ENCODE measurements at places on chromosomes 7 and 10.

GRCh38 chr10:43739161-43739560 lies 90.5 kb upstream of the ZNF32 start:
- no peak for DNase-seq

DNA sequence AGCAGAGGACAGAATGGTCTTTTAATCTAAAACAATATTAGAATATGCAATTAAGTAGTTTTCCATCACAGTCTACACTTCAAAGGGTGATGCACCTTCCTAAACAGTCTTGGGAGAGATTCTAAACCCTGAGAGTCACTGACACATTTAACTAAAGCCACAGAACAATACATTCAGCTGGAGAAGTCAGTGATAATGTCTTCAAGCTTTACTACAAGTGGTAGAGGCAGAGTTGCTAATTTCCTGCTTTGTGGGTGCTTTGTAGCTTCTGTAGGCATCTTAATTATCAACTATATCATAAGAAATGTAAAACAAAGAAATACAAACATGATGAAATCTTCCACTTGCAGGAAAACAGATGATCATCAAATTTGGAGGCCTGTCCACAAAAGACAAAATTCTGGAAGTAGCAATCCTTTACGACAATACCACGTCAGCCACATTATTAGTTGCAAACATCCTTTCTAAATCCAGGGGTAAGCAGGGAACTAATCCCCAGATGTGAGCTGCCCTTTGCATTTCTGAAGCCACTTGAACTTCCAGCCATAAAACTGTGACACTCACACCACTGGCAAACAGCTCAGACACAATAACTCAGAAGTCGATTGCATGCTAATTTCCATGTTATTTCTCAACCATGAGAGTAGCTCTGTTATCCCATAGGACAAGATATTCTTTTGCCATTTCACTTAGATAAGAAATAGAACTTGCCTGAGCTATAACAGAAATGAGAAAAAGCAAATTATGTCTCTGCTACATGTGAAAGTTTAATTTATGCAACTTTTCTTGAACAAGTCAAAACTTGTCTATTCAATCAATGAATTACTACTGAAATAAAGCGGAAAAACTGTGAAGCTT lies 212.2 kb downstream of the FAM107B start:
- no peak for DNase-seq

DNA sequence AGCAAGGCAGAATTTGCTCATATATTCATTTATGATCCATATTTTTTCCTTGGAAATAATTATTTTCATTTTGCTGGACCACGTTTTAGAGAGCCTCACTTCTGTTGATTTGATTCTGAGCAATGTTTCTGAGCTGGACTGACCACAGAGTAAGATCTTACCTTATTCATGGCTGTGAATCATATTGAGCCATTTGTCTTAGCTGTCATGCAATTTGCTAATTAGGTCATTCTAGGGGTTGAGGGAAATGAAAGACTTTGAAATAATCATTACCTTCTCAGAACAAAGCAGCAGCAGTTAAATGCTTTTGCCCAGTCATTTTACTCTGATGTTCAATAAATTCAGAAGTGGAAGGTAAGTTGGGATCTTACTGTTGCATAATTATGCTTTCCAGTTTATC lies 251.4 kb downstream of the SDK1 start:
- no peak for DNase-seq

DNA sequence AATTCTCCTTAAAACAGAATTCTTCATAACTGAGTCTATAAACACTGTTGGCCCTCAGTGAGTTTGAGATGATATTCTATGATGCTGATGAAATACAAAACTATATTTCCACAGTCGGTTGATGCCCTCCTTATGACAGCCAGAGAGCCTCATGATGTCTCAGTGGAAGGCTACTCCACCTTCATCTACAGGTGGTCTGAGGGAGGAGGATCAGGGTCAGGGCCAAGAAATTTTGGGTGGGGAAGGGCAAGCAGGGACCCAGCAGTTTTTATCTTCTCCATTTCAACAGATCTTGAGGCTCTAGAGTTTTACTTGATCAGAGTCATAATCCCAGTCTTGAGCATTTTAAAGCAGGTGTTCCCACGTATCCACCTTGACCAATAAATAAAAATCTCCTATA lies 90.8 kb downstream of the CCDC71L start:
- no peak for DNase-seq

GRCh38 chr7:125814100-125814499 lies 884.5 kb upstream of the POT1 start:
- DNase-seq: no peak

DNA sequence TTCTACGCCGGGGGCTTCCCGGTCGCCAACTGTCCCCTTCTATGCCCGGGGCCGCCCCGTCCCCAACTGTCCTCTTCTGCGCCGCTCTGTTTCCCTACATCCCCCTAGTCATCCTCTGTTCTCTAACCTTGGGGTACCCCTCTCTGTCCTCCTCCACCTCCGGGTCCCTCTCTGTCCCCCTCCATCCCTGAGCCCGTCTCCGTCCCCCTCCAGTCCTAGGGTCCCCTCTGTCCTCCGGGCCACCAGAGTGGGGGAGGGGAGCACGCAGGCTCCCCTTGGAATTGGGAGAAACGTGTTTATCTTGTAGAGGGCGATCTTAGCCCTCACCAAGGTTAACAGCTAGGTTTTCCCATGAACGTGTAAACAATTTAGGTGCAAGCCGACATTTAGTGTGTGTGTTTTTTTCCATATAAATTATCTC lies 852 bp upstream of the KLF6 start:
- DNase-seq: peak; percentile 42

- no peak for DNase-seq
Observed at GRCh38 chr7:130409067-130409711, 28.9 kb downstream of the CPA1 start.

DNA sequence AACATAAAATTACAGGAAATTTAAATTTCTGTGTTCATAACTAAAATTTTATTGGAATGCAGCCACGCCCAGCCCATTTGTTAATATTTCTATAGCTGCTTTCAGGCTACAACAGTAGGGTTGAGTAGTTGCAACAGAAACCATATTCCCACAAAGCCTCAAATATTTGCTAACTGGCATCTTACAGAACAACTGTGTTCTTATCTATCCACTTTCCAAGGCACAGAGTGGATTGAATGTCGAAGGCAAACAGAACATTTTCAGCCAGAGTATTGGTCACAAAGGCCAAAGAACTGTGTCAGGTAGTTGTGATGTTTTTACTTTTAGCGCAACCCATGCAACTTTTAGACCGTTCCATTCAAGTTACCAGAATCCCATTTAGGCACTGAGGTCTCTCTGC lies 51.1 kb upstream of the OPN4 start:
- DNase-seq: no peak

DNA sequence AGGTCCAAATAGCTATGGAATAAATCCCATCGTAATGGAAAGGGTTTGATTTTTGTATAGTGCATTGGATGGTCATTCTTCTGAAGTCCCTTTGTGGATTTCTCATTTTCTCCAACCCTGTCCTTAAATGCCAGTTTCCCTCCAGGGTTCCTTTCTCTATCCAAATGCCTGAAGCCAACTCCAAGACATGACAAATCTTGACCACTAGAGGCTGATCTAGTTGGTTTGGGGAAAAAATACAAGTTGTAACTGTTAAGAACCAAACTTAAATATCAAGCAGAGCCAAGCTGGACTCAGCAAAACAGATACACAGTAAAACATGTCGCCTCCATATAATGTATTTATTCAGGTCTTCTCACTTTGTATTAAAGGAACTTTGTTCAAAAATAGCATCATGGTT lies 28.7 kb downstream of the FRMD4A start:
- no peak for DNase-seq

GRCh38 chr7:55557666-55558188 lies 14.6 kb downstream of the VOPP1 start:
- DNase-seq: no peak

GRCh38 chr10:60733517-60733822 lies 44.8 kb upstream of the CDK1 start:
- no peak for DNase-seq
